Activated CD4-positive, alpha-beta T cell treated with anti-CD3 and anti-CD28 coated beads, Interleukin-2, amount 50 U/mL, for 24 hours (primary cell): ENCODE measurements at places on chromosomes 1 and 21.

GRCh38 chr1:236159704-236160539, 17.6 kb downstream of the GPR137B start:
- no peak for DNase-seq

GRCh38 chr1:215276582-215276981, 194.0 kb downstream of the KCNK2 start:
- no peak for DNase-seq

GRCh38 chr1:50278961-50279360, 144.3 kb downstream of the DMRTA2 start:
- DNase-seq: no peak

GRCh38 chr1:87436534-87436933, 107.9 kb downstream of the LMO4 start:
- no peak for DNase-seq

DNA sequence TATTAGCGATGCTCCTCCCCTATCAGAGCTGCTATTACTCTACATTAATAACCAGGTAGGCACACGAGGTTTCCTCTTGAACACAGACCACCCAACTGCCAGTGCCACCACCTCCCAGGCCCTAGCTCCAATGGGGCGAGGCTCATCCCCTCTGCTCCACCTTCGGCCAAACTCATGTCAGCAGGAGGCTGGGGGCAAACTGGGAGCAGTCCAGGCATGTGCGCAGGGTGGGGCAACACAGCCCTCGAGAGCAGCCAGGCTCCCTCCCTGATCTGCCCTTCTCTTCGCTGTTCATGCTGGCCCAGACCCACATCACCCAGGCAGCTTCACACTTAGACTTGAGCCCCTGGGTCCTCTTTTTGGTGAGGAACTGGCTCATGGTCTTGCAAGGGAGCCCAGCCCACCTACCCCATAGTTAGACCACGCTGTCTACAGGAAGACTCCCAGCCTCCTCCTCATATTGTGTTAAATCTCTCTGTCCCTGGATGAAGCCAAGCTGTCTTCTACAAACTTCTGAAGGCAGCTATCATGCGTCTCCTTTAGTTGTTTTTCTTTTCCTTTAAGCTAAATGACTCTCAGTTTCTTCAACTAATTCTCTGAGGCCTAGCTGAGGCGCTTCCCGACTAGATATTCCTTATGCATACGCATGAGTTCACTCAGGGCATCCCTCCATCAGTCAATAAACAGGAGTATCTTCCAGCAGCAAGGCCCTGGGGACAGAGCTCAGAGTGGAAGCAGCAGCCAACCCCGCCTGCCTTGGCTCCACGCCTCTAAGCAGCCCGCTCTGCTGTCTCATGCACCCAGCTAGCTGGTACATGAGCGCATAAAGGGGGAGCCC, 12.0 kb downstream of the TMEM9 start:
- no peak for DNase-seq

- DNase-seq: no peak
Observed at GRCh38 chr1:234958066-234958705, 170.5 kb downstream of the TOMM20 start.

GRCh38 chr1:108141621-108142020, 58.5 kb downstream of the SLC25A24 start:
- no peak for DNase-seq

- no peak for DNase-seq
Observed at GRCh38 chr1:218166268-218166945, 118.7 kb upstream of the RRP15 start.

- DNase-seq: no peak
Observed at GRCh38 chr1:244788493-244789275, 46.8 kb upstream of the COX20 start.

DNA sequence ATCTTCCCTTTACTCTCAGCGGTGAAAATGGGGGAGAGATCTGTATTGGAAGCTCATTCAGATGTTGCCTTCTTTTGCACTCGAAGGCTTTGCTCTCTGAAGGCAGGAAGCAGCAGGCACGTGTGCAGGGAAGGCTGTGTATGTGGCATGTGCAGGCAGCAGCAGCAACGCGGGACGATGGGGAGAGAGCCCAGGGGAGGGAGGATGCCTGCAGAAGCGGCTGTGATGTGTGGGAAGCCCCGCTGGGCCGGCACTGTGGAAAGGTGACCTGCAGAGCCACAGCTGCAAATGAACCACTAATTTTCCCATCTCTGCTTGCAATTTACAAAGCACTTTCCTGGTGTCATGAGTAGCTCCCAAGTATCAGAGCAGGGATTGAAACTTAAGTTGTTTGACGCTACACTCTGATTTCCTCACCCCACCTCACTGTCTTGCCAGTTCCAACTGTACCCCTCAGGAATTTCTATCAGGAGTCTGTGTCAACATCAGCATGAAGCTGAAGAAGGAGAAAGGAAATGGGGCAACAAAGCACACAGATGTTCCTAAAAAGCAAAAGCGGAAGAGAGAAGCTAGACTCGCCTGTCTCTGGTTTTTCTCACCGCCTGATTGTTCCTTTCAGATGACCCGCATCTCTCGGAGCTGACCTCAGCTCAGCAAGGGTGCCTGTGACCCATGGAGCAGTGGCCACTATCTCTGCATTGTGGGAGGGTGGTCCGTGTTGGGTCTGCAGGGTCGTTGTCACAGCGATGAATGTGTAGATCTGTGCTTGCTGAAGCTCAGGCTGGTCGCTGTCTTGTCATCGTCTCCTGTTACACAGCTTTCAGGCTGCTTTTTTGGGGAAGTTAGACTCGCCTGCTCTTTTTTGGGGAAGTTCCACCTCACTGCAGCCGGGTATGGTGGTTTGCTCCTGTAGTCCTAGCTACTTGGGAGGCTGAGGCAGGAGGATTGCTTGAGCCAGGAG, 156.1 kb downstream of the KIF26B start:
- no peak for DNase-seq

DNA sequence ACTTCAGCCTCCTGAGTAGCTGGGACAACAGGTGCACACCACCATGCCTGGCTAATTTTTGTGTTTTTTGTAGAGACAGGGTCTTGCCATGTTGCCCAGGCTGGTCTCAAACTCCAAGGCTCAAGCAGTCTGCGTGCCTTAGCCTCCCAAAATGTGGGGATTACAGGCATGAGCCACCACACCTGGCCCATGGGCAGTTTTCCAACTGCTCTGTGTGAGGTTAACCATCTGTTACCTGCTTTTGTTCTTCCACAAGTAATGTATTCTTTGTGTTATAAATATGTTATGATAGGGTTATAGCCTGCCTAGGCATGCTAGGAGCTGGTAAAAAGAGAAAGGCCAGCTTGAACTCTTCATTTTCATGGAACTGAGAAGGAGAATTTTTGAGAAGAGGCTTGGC, 30.7 kb downstream of the TUFT1 start:
- DNase-seq: no peak

DNA sequence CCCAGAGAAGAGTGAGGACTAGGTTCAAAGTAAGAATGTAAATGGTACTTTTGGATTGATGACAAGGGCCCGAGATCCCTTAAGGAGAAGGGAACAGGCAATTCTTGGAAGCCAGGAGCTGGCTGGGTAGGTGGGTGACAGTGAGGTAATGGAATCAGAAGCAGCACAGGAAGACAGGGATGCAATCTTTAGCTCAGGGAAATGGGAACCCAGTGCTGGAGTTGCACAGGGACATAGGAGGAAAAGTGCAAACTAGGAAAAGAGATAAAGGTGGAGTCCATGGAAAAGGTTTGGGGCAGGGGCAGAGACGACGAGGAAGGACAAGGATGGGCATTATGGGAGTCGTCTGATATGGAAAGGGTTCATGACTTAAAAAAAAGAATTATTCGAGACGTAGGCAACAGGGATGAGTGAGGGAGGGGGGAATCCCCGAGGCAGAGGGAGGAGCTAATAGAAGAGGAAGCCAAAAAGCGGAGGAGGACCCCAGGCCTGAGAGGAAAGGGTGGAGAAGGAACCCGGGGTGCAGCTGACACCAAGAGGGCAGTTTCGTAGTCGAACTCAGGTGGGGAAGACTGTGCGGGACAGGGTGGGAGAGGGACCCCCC, 495 bp downstream of the PI4KB start:
- peak; percentile 54 for DNase-seq

GRCh38 chr1:89701746-89702241, 68.9 kb downstream of the LRRC8C start:
- DNase-seq: no peak

DNA sequence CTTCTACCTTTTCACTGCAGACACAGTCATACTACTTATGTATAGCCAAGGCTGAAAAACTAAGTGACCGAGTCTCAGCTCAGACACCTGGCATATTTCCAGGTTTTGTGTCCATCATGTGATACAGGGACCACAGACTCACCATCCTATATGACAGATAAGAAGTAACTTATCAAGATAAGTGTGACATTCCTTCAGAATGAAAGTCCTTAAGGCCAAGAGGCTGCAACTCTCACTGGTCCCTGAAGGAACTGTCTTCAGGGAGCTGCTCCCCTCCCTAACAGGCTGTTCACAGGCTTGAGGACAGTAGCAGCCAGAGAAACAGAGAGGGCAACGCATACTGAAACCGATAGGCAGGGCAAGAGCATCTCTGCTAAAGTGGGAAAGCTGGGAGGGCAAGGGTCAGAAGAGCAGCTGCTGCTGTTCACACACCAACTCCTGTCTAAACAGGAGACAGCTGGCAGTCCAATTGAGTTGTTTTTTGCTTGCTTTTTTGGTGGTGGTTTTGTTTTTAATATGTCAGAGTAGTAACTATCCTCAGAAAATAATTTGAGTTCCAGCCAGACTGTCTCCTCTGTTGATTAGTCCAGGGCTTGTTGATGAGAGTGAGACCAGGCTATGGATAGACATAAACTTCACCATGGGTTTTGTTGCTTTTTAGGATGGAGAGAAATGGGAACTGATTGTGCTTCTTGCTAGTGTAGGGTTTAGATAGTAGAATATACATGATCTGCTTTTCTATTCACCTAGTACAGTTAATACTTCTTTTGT, 67.7 kb downstream of the MACF1 start:
- no peak for DNase-seq

DNA sequence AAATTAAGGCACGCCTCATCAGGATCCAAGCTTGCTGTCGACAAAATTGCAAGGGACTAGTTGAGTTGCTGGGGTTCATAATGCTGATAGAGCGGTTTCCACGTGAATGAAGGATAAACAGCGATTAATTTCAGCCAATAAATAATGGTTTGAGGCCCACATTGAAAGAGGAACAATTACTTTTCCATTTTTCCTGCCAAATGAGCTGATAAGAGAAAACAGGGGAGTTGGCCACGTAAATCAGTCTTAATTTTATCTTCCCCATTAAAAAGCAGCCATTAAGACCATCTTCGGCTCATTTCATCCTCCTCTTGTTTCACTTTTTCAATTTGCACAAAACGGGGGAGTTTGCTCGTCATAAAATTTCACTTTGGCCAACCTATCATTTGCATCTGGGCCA, 235.5 kb upstream of the RRP15 start:
- no peak for DNase-seq

- DNase-seq: no peak
Observed at GRCh38 chr1:11227106-11228077, 35.0 kb downstream of the MTOR start.

- no peak for DNase-seq
Observed at GRCh38 chr1:45535988-45536766, 14.4 kb upstream of the AKR1A1 start.

- DNase-seq: no peak
Observed at GRCh38 chr1:216281757-216282156, 141.5 kb downstream of the USH2A start.

DNA sequence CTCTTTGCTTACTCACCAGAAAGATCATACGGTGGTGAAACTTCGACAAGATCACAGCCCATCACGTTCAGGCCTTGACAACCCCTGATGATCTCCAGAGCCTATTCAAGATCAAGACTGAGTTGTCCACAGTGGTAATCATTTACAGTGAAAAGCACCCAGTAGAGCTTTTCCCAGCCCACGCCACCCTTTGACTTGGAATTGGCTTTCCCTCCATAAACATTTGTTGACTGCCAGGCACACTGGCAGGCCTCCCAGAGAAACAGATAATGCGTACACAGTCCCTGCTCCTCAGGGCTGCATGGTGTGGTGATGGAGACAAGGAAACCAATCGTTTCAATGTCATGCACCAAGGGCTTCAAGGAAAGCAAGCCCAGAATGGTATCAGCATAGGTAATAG, 10.1 kb downstream of the AGMAT start:
- no peak for DNase-seq

GRCh38 chr1:7584643-7585042, 186.5 kb upstream of the VAMP3 start:
- DNase-seq: no peak

DNA sequence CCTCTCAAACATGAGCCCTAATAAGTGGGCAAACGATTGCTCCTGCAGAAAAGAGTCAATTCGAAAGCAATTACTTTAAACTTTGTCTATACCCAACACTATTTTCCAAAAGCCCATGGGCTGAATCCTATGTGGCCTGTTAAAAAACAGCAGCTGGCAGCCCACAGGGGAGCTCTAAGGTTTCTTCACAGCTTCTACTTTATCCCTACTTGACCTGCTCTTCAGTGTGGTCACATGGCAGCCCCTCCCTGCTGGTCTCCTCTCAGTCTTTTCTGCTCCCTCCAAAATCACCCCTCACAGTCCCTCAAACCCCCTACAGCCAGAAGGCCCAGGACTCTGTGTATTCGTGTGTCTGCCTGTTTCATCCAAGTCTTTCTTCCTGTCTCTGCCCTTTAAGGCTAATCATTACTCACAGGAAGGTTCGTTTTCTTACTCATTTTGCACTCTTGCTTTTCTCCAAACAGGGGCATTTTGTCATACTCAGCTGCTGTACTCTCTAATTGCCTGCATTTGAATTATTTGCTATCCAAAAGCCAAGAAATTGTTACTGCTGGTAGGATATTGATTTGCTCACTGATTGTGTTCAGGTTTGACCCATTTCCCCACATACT, 62.4 kb upstream of the FAM3B start:
- no peak for DNase-seq

GRCh38 chr1:112807999-112808398, 92.9 kb upstream of the PPM1J start:
- no peak for DNase-seq
